ENCODE measurements at places on chromosomes 6 and 20. TPM values are rescaled to one million over a fixed set of nuclear protein-coding genes. Genes with fewer than 3 reads are reported as not detected.

DNA sequence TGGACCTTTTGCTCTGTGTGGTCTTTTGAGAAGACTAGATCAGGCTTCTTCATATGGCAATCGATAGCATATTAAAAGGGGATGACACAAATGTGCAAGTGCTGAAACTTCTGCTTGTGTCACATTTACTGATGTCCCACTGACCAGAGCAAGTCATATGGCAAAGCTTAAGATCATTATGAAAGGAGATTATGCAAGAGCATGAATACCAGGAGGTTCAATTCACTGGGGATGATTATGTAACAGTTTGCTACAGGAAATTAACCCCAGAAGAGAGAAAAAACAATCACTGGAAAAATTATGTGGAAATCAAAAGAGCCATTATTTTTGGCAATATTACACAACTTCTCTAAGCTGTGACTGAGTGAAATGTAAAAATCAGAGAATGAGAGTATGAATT is 13.7 kb upstream of the PRDM13 start:
- DNase-seq, result no peak
- H3K27me3 ChIP-seq, result peaks cover 23% of the 10 kb centered on the region
- no peak overlapping the region for H3K27ac ChIP-seq
- no peak overlapping the region for H3K4me3 ChIP-seq

DNA sequence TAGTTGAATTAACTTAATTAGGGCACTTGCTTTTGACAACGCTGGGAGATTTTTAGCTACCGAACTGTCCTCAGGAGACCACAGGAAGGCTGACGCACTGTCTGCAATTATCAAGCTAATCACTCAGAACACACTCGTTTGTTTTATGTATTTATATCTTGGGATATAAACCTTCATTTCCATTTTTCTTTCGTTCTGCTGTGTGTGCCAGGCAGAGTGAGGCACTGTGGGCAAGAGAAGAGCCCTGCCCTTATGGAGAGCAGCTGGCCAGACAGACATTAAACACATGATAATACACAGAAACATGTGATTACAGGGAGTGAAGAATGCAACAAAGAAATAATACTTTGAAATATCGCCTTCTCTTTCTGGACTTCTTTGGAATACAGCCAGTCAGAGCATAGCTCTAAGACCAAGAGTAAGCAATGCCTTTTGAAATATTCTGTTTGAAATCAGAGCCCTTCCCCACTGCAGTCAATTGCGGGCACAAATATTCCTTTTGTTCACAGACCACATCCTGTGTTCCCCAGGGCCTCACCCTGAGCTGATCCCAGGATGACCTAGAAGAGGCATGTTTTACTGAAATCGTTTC is 96.8 kb downstream of the ANKRD60 start:
- DNase-seq, result no peak
- H3K27me3 ChIP-seq, result peaks cover 3% of the 10 kb centered on the region
- no peak overlapping the region for H3K4me3 ChIP-seq
- no peaks in the 10 kb centered on the region for H3K36me3 ChIP-seq
- H3K27ac ChIP-seq, result no peak overlapping the region

DNA sequence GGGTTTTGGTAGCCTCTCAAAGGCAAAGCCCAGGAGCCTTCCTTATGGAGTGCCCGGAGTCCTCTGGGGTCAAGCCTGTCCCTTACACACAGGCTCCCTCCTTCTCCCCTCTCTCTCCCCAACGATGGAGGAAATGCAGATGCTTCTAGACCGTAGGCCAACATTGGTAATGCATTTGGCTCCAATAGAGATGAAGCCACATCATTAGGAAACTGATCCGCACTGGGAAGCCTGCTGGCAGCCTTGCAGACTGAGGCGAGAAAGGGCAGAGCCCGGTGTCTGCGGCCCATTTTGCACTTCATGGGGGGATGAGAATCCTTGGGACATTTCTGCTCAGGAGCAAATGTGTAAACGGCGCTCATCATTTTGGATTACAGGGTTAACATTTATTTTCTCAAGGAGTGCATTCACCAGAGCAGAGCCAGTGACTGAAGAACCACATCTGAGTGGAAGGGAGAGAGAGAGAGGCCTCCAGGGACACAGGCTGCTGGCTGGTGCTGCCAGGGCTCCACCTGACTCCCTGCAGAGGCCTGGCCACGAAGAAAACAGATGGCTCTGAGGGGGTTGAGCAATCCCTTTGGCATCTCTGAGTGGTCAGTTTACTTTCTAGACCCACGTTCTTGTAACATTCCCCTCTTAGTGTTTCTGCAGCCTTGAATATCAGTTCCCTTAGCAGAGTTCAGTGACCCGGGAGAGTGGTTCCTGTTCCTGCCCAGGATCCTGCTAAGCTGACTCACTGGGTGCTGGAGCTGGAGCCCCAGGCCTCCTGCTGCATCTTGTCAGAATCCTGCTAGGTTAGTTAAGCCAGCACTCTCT is 4.4 kb upstream of the CST3 start:
- no peaks in the 10 kb centered on the region for H3K27me3 ChIP-seq
- peak overlapping the region; percentile 83 for H3K27ac ChIP-seq
- H3K36me3 ChIP-seq, result no peaks in the 10 kb centered on the region
- peaks cover 33% of the 10 kb centered on the region for H3K4me1 ChIP-seq

- H3K4me1 ChIP-seq, result no peaks in the 10 kb centered on the region
- no peak overlapping the region for H3K27ac ChIP-seq
- no peak overlapping the region for H3K4me3 ChIP-seq
- no peaks in the 10 kb centered on the region for H3K27me3 ChIP-seq
- no peak for DNase-seq
- H3K36me3 ChIP-seq, result no peaks in the 10 kb centered on the region
These were observed 123.1 kb upstream of the STXBP5 start for GRCh38 chr6:147081076-147081609.

DNA sequence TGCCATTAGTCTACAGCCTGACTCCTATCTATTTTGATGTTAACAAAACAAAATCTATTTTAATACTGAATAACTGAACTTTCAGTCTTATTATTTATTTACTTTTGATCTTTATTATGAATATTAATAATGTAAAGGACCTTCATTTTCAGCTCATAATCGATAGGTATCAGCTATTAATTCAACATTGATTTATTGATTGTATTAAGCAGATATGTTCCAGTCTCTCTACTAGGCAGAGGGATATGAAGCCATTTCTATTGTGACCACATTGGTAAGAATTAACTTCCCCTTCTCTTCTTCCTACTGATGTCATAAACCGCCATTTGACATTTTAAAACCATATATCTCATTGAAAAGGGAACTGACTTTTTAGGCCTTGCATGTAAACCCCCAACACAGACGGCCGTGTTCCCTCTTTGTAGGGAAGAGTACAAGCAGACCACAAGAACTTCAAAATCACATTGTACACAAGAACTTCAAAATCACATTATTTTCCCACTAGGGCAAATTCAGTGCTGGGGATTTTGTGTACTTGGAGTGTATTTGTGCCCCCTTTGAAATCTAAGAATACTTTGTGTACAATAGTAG is 69.5 kb upstream of the FABP7 start:
- no peak for DNase-seq
- no peaks in the 10 kb centered on the region for H3K4me1 ChIP-seq
- no peaks in the 10 kb centered on the region for H3K27me3 ChIP-seq
- no peaks in the 10 kb centered on the region for H3K36me3 ChIP-seq
- no peak overlapping the region for H3K27ac ChIP-seq

GRCh38 chr6:95848717-95849116 is 167.1 kb upstream of the FUT9 start:
- no peaks in the 10 kb centered on the region for H3K4me1 ChIP-seq
- H3K4me3 ChIP-seq, result no peak overlapping the region
- H3K27me3 ChIP-seq, result no peaks in the 10 kb centered on the region
- H3K27ac ChIP-seq, result no peak overlapping the region

DNA sequence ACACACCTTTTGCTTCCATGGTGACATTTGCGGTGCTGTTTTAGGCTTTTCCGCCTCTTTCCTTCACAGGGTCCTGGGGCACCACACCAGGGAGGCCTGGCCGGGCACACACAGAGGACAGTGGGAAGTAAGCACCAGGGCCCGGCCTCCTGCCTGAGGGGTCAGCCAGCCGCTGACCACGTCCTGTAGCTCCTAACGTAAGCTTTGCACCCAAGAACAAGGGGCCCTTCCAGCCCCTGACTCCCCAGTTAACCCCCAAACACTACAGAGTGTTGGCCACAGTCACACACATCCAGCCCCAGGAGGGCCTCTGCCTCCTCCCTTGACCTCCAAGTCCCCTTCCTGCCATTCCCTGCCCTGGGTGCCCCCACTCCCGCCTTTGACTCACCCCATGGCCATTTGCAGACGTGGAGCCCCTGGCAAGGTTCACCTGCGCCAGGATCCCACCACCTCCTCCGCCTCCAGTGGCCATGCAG is 54.7 kb downstream of the YTHDF1 start:
- peaks cover 2% of the 10 kb centered on the region for H3K4me1 ChIP-seq
- DNase-seq, result peak; percentile 5
- H3K27ac ChIP-seq, result no peak overlapping the region
- H3K27me3 ChIP-seq, result peaks cover 19% of the 10 kb centered on the region

DNA sequence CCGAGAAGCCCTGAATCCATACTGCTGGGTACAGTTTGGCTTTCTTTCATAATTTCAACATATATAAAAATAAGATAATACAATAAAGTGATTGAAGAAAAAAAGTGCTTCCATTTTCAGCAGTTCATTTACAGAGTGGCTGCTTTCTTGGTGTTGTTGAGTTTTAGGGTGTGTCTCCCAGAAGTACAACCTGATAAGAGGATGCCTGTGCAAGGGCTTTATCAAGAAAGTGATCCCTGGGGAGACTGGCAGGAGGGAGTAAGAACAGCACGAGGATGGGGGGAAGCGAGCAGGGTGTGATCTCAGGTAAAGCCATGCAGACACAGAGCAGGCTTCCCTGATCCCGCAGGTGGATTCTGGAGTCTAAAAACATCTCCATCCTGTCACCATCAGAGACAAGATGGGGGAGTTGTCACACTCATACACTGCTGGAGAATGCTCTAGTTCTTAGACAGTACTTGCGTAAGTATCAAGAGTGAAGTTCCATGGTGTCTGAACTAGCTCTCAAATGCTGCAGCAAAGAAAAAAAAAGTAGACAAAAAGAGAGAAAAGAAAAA is 395.9 kb downstream of the CDH26 start:
- no peak overlapping the region for H3K27ac ChIP-seq
- H3K4me1 ChIP-seq, result no peaks in the 10 kb centered on the region
- no peak overlapping the region for H3K4me3 ChIP-seq
- no peak for DNase-seq

- no peaks in the 10 kb centered on the region for H3K27me3 ChIP-seq
- no peaks in the 10 kb centered on the region for H3K36me3 ChIP-seq
- no peaks in the 10 kb centered on the region for H3K4me1 ChIP-seq
- H3K4me3 ChIP-seq, result no peak overlapping the region
These were observed 143.3 kb upstream of the PREP start for GRCh38 chr6:105545947-105546731.

DNA sequence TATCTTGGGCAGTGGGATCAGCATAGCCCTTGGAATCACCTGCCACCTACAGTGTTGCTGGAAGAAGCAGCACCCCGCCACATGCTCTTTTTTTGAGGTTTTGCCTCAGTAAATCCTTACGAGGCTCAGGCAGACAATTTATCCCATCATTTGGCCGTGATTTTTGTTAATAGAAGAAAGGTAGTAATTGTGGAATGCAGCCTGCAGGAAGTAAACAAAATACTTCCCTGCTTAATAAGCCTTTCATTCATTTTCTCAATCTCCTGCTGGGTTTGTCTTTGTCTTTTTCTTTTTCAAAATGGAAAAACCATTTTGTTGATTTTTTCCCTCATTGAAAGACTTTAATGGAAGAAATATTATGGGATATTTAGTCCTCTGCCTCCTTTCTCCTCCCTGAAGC is 93.7 kb upstream of the CD83 start:
- no peak overlapping the region for H3K27ac ChIP-seq
- H3K36me3 ChIP-seq, result no peaks in the 10 kb centered on the region
- DNase-seq, result no peak
- H3K27me3 ChIP-seq, result peaks cover 12% of the 10 kb centered on the region
- H3K4me1 ChIP-seq, result no peaks in the 10 kb centered on the region
- no peak overlapping the region for H3K4me3 ChIP-seq

- no peak overlapping the region for H3K27ac ChIP-seq
- no peaks in the 10 kb centered on the region for H3K36me3 ChIP-seq
- H3K27me3 ChIP-seq, result peaks cover 2% of the 10 kb centered on the region
- DNase-seq, result no peak
- H3K4me3 ChIP-seq, result no peak overlapping the region
These were observed 18.7 kb upstream of the MEI4 start for GRCh38 chr6:77633993-77634715.

DNA sequence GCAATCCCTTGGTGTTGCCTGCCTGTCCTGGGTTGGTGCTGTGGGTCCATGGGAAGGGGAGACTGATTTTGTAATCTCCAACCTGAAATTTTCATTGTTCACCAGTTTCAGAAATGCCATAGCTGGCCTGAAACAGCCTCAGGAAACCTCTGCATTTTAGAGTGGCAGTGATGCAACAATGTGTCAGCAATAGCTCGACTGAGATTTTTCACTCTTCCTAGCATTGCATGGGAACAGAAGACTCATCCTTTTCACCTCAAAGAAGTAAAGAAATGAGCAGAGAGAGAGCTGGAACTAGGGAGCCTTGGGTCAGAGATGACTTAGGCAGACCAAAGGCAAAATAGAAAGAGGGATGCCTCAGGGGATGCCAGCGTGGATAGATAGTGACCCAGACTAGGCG is 23.7 kb upstream of the TMEM14A start:
- H3K4me1 ChIP-seq, result no peaks in the 10 kb centered on the region
- no peak for DNase-seq
- no peak overlapping the region for H3K4me3 ChIP-seq
- no peaks in the 10 kb centered on the region for H3K27me3 ChIP-seq
- no peaks in the 10 kb centered on the region for H3K36me3 ChIP-seq

GRCh38 chr6:135310291-135310690 is 129.2 kb downstream of the MYB start:
- no peaks in the 10 kb centered on the region for H3K4me1 ChIP-seq
- H3K4me3 ChIP-seq, result no peak overlapping the region
- H3K36me3 ChIP-seq, result peaks cover 9% of the 10 kb centered on the region
- no peaks in the 10 kb centered on the region for H3K27me3 ChIP-seq

- no peak overlapping the region for H3K4me3 ChIP-seq
- no peak for DNase-seq
- no peaks in the 10 kb centered on the region for H3K36me3 ChIP-seq
- H3K27ac ChIP-seq, result no peak overlapping the region
- H3K27me3 ChIP-seq, result no peaks in the 10 kb centered on the region
- no peaks in the 10 kb centered on the region for H3K4me1 ChIP-seq
These were observed 163.2 kb upstream of the ARID1B start for GRCh38 chr6:156613996-156614395.

GRCh38 chr6:160812097-160812496 is 110.1 kb downstream of the PLG start:
- H3K4me3 ChIP-seq, result no peak overlapping the region
- H3K36me3 ChIP-seq, result no peaks in the 10 kb centered on the region
- H3K27ac ChIP-seq, result no peak overlapping the region
- no peaks in the 10 kb centered on the region for H3K4me1 ChIP-seq
- no peaks in the 10 kb centered on the region for H3K27me3 ChIP-seq
- no peak for DNase-seq

GRCh38 chr6:45843848-45844521 is 171.7 kb downstream of the CLIC5 start:
- H3K36me3 ChIP-seq, result no peaks in the 10 kb centered on the region
- H3K27ac ChIP-seq, result no peak overlapping the region
- no peaks in the 10 kb centered on the region for H3K4me1 ChIP-seq
- peaks cover 1% of the 10 kb centered on the region for H3K27me3 ChIP-seq
- no peak overlapping the region for H3K4me3 ChIP-seq

FAM209B gene
- 0.66 TPM for total RNA-seq

SIRPB1 gene
- total RNA-seq, result 1.2 TPM

NRN1 gene
- 5.4 TPM for total RNA-seq

TAAR6 gene
- not detected for total RNA-seq

HIVEP2 gene
- 22.6 TPM for total RNA-seq

BLOC1S5 gene
- total RNA-seq, result 10.3 TPM

BPIFB4 gene
- not detected for total RNA-seq

PI16 gene
- total RNA-seq, result 3.8 TPM

L3MBTL1 gene
- total RNA-seq, result 2.2 TPM

PPP1R3D gene
- 8.8 TPM for total RNA-seq

GTSF1L gene
- total RNA-seq, result not detected

TXLNB gene
- 128 TPM for total RNA-seq

DSE gene
- 26.7 TPM for total RNA-seq

PXMP4 gene
- total RNA-seq, result 4.2 TPM

TMEM74B gene
- 0.90 TPM for total RNA-seq
